Stimulated activated CD8-positive, alpha-beta memory T cell treated with anti-CD3 and anti-CD28 coated beads, Interleukin-7, amount 100 ng/mL, for 1 hour (primary cell): ENCODE measurements at places on chromosomes 3 and 15.

DNA sequence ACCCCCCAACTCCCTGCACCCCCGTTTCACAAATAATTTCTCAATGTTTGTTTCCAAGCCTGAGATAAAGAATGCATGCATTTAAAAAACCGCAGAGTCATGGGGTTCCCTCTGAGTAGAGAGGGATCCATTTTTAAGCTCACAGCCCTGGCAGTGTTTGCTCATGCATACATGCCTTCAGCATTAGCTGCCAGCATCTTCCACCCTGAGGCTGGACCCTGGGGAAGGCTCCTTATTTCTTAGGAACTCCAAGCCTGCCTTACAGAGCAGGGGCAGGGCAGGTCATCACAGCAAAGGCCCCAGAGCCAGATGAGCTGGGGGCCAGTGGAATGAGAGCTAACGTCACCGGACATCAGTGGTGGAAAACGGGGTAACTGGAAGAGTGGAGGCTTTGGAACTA lies 31.3 kb downstream of the TLE3 start:
- DNase-seq: no peak

- no peak for DNase-seq
Observed at GRCh38 chr15:93800805-93801204, 430.6 kb upstream of the MCTP2 start.

- DNase-seq: no peak
Observed at GRCh38 chr15:55320238-55320550, 1.2 kb downstream of the PIGB start.

GRCh38 chr3:58366699-58367098 lies 34.0 kb downstream of the PXK start:
- no peak for DNase-seq

GRCh38 chr15:59894835-59895234 lies 109.3 kb upstream of the FOXB1 start:
- DNase-seq: no peak

- DNase-seq: no peak
Observed at GRCh38 chr15:36758800-36759199, 179.4 kb downstream of the CDIN1 start.

- no peak for DNase-seq
Observed at GRCh38 chr3:111961461-111962164, 17.2 kb upstream of the ABHD10 start.

- DNase-seq: no peak
Observed at GRCh38 chr15:67174864-67175573, 79.4 kb downstream of the AAGAB start.

GRCh38 chr3:15336057-15336456 lies 3.7 kb upstream of the SH3BP5 start:
- DNase-seq: no peak

- DNase-seq: no peak
Observed at GRCh38 chr15:81363718-81364500, 10.1 kb downstream of the TMC3 start.

- no peak for DNase-seq
Observed at GRCh38 chr3:106728315-106729098, 648.7 kb upstream of the CCDC54 start.

- no peak for DNase-seq
Observed at GRCh38 chr3:69906351-69906966, 93.1 kb upstream of the SAMMSON start.

GRCh38 chr3:189664311-189664710 lies 33.1 kb downstream of the TP63 start:
- DNase-seq: no peak

DNA sequence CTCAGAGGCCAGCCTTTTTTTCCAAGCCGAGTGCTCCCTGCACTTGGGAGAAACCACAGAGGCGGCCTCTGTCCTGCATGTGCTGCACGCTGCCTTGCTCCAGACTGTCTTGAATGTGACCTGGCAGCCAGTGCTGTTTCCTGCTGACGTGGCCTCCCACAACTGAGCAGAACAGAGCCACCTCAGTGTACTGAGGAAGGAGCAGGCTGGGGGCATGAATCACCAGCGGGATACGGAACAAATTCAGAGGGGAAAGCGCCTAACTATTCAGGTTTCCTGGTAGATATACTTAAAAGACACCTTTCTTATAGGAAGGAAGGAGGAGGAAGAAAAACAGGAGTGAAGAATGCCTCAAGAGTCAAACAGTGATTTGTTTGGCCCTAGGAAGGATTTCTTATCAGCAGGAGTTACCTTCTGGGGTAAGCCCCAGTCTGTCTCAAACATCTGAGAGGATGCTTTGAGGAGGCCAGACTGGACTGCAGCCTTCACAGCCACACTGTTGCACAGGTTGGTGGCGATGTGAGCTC lies 114.0 kb downstream of the FNDC3B start:
- DNase-seq: no peak

GRCh38 chr15:45113380-45113990 lies 487 bp downstream of the DUOX2 start:
- no peak for DNase-seq

DNA sequence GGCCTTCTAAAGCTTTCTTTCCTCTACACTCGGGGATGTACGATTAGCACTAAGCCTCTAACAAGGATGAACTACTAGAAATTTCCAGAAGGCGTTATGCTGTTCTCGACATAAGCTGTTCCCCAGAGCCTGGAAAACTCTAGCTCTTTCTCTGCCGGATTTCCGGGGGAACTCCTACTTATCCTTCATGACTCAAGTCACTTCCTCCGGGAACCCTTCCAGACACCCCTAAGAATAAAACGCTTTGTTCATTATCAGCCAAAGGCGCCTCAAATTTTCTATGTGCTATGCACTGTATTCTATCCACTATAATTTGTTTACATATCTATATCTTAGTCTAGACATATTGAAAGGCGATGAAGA lies 455 bp upstream of the SNAP23 start:
- no peak for DNase-seq

DNA sequence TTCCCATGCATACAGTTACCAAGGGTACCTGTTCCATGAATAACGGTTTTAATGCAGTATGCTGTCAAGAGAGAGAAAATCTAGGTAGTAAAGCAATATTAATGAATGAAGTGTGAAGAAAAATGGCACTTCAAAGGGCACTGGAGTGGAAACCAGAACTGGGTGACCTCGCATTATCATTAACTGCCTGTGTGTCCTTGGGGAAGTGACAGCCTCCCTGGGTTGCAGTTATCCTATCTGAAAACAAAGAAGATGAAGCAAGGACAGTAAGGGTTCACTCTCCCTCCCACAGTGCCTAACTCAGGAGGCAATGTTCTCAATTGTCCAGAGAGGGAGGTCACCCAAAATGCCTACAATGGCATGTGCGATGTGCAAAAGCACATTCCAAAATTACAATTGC lies 15.1 kb downstream of the MTHFS start:
- no peak for DNase-seq

DNA sequence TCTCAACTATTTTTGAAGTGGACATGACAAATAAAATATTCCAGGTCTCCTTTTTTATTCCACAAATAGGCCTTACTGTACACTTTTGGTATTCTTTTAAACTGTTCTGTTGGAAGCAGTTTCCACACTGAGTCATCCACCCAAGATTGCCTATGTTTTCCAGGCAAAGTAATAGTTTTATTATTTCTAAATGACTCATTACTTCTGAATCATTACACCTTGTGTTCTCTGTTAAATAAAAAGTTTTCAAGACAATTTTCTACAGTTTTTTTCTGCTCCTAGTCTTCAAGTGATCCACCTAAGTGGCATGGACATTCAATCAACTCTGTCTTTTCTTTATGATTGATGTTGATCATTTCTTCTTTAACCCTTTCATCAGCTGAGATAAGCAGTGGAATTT lies 26.5 kb downstream of the PPP2R3A start:
- no peak for DNase-seq

- DNase-seq: no peak
Observed at GRCh38 chr15:25739687-25740121, 123.4 kb downstream of the ATP10A start.

GRCh38 chr3:5239602-5240001 lies 52.1 kb downstream of the EDEM1 start:
- no peak for DNase-seq

GRCh38 chr15:91853948-91854638 lies 585 bp downstream of the SLCO3A1 start:
- DNase-seq: no peak

DNA sequence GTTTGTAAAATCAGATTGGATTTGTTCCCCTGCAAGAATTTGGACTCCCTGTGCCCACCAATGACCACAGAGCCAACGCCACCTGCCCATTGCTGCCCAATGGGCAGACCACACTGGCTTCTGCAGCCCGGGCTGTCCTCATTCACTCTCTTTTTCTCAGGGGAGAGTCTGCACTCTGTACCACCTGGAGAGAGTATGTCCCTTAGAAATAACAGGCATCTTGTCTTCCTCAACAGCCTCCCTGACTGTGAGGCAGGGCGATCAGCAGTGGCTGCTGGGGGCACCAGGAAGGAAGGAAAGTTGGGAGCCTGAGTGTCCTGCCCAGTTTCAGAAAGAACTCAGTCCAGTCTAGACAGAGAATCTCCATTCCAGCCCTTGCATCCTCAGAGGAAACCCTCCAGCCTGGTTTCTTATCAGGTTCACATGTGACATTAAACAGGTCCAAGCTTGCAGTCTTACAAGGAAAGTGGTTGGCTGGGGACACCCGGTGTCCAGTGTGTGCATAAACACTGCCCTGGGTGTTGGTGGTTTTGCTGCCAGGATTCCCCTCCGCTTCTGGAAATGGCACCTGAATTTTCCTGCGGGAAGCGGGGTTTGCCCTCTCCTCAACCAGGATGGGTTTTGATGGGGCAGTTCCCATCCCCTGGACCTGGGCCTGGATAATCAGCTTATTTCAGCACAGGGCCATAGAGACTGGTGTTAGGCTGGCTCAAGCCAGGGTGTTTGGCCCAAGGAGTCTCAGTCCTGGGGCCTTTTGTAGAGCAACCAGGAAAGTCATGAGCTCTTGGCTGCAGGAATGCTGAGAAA lies 37.2 kb downstream of the SSUH2 start:
- DNase-seq: no peak

- DNase-seq: no peak
Observed at GRCh38 chr15:85710340-85710842, 84.3 kb downstream of the KLHL25 start.

- DNase-seq: no peak
Observed at GRCh38 chr15:40746916-40747418, 8.1 kb downstream of the RMDN3 start.

GRCh38 chr3:138203938-138204337 lies 16.8 kb downstream of the ARMC8 start:
- DNase-seq: no peak

GRCh38 chr3:72127844-72128243 lies 342.9 kb upstream of the PROK2 start:
- no peak for DNase-seq

- DNase-seq: no peak
Observed at GRCh38 chr3:149646181-149646766, 11.6 kb downstream of the WWTR1 start.

- no peak for DNase-seq
Observed at GRCh38 chr3:187828579-187829452, 83.5 kb upstream of the BCL6 start.

DNA sequence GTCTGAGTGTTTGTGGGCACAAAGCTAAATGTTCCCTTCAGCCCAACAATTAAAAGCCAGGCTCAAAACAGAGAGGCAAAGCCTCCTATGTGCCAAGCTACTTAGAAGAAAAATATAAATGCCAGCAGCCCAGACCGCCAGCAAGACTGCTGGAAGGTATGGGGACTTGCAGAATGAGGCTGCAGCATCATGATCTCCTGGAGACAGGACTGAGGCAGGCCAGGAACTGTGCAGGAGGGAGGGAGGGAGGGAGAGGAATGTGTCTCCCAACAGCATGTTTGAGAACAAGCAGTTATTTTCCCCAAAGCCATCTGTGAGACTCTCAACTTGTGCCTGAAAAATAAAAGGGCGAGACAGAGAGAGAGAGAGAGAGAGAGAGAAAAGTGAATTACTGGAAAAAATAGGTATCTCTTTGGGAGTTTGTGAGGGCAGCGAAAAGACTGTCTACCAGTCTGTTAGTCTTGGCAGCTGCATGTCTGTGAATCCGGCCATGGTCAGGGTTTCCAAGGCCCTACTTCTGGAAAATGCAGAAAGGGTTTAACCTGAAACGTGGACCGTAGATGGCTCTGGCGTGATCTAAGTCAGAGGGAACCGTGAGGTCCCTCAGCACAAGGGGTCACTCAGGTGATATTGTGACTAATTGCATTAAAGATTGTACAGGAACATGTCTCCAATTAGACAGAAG lies 139.7 kb upstream of the COL8A1 start:
- DNase-seq: no peak

- DNase-seq: no peak
Observed at GRCh38 chr3:17655743-17656142, 86.7 kb downstream of the TBC1D5 start.

DNA sequence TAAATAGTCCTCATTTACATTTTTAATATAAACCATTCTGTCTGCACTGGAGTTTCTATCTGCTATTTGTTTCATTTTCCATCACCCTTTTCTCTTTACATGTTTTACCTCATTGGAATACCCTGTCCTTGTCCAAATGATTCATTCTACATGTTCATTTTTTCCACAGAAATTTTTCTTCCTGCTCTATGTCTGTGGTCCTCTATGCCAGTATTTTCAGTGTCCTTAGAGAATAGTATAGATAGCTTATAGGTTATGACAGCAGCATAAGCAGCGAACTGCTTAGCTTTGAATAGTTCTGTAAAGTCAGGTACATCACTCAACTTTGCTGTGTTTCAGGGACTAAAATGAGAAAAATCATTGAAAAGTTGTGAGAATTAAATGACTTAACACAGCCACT lies 742.3 kb upstream of the CBLB start:
- DNase-seq: no peak

DNA sequence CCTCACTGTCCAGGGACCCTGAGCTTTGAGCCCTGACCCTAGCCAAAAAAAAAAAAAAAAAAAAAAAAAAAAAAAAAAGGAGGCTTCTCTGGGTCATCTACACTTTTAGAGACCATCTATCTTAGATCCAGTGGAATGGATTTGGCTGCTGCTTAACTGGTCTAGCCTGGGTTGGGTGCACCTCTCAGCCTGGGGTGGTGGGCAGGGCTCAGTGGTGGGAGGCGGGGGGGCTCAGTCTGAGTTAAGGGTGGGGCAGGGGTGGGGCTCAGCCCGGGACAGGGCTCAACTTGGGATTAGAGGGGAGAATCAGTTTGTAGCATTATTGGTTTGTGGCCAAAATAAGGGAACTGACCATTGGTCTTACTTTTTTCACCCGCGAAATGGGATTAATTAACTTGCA lies 139.2 kb downstream of the TPRA1 start:
- DNase-seq: no peak

DNA sequence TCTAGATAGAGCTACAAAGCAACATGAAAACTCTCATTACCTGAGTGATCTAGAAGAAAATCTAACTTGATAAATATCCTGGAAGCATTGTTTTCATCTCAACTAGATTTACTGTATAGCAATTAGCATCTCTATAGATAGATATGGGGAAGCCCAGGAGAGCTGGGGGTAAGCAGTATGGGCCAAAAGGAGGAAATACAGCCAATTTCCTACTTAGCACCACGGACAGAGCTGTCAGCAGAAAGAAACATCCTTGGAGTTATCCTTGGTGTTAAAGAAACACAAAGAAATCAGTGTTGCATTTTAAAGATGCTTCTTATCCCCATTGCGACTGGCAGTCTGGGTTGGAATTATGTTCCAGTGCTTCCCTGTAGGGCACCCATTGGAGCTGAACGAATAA lies 126.2 kb downstream of the TIGIT start:
- DNase-seq: no peak

- DNase-seq: no peak
Observed at GRCh38 chr15:56831467-56832005, 86.9 kb upstream of the TCF12 start.
